Activated CD4-positive, CD25-positive, alpha-beta regulatory T cell treated with anti-CD3 and anti-CD28 coated beads, Interleukin-2, amount 50 U/mL, for 24 hours (primary cell): ENCODE measurements at places on chromosomes 1 and 21.

GRCh38 chr1:206466840-206467649 lies 3.2 kb upstream of the IKBKE start:
- no peak for ATAC-seq

GRCh38 chr1:46705408-46705807 lies 13.5 kb downstream of the EFCAB14 start:
- ATAC-seq: no peak

GRCh38 chr1:232271991-232272589 lies 357.8 kb downstream of the SIPA1L2 start:
- ATAC-seq: no peak

DNA sequence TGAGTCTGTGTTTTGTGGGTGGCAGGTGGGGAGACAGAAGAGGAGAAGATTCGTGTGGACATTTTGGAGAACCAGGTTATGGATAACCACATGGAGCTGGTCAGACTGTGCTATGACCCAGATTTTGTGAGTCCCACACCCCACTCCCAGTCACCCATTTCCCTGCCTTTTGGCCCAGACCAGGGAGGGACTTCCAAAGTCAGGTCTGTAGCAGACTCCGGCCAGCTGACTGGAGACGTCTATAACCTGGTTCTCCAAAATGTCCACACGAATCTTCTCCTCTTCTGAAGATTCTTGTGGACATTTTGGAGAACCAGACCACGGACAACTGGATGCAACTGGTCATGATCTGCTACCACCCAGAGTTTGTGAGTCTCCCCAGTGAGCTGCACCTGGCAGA lies 1.6 kb downstream of the GSTM5 start:
- ATAC-seq: no peak

- no peak for ATAC-seq
Observed at GRCh38 chr21:42154237-42155044, 64.5 kb upstream of the ABCG1 start.

GRCh38 chr1:208209286-208209685 lies 34.9 kb downstream of the PLXNA2 start:
- no peak for ATAC-seq

DNA sequence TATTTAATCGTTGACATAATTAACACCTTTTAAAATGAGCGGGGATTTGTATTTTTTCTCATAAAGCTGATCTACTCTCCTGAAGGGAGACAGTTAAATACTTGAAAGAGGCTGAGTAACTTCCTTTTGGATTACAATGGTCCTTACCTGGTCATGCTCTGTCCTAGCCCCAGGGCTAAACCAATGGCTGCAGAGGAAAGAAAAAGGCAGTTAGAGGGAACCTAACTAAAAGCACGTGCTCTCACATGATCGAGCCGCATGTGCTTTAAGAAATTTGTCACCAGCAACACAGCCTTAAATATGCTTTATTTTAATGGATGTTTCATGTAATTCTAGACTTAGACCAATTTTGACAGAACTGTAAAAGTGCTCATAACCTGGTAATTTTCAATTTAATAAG lies 132.7 kb downstream of the GPATCH2 start:
- no peak for ATAC-seq

DNA sequence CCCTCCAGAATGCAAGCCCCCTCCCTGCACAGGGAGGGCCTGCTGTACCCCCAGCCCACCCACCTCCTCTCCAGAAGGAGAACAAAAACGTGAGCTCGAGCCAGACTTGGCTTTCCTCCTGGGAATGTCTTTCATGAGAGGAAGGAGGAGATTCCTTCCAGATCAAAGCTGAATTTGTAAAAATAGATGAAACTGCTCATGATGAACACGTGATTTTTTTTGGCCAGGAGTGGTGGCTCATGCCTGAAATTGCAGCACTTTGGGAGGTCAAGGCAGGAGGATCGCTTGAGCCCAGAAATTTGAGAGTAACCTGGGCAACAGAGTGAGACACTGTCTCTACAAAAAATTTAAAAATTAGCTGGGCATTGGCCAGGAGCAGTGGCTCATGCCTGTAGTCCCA lies 21.8 kb downstream of the GPR157 start:
- ATAC-seq: no peak

DNA sequence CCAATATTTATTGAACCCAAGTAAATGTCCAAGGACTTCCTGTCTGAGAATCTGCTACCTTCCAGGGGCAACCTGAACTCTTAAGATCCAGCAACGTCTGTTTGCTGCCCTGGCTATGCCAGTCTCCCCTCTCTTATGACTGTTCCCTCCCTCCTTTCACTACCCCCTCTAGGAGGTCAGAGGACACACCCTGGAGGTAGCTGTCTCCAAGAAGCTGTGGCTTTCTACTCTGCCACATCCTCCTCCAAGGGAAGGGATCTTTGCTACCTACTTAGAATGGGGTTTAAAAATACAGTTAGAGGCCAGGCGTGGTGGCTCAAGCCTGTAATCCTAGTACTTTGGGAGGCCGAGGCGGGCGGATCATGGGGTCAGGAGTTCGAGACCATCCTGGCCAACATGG lies 3.6 kb upstream of the SMPDL3B start:
- no peak for ATAC-seq

- ATAC-seq: no peak
Observed at GRCh38 chr1:180299479-180300221, 69.6 kb downstream of the LHX4 start.

- ATAC-seq: no peak
Observed at GRCh38 chr1:155389826-155390225, 69.1 kb downstream of the RUSC1 start.

DNA sequence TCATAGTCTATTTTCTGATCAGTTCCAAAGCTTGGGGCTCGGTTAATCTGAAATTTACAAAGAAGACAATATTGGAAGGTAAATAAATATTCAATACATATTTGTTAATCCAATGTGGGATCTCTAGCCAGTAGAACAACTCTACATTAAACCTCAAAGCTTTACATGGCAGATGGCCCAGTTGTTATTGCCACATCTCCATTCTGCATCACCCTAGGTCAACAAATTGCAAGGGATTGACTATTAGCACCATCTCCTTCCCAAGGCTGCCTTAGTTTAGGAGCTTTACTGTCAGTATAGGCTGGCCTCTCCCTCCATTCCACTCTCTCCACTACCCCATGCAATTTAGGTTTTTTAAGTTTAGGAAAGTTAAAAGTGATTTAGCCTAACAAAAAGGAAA lies 69.7 kb downstream of the TTLL7 start:
- no peak for ATAC-seq

DNA sequence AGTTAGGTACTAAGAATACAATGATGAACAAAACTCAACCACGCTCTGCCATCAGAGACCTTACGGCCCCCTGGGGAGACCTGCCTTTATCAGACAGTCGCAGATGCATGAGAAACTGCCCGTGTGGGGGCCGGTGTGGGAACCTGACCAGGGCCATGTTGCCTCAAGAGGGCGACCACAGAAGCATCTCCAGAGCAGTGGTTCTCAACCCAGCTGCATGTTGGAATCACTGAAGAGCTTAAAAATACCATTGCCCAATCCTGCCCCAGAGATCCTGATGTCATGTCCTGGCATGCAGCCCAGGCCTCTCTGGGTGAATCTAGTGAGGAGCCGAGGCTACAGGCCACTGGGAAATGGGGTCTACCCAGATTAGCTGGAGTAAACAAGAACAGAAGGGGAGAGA lies 108.7 kb downstream of the PRDM2 start:
- ATAC-seq: no peak

DNA sequence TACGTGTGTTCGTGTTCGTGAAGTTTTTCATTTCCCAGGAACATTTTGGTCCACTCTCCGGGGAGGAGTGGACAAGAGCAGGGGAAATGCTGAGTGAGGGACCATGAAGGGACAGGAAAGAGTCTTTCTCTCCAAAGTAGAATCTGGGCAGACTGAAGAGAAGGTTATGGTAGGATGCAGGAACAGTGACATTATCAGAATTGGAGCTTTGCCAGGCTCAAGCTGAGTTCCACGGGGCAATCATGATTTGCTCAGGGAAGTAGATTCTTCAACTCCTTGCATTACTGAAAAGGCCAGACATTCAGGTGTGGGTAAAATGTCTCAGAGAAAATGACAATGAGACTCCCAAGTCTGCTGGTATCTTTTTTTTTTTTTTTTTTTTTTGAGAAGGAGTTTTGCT lies 16.6 kb downstream of the ATP1A4 start:
- ATAC-seq: no peak

DNA sequence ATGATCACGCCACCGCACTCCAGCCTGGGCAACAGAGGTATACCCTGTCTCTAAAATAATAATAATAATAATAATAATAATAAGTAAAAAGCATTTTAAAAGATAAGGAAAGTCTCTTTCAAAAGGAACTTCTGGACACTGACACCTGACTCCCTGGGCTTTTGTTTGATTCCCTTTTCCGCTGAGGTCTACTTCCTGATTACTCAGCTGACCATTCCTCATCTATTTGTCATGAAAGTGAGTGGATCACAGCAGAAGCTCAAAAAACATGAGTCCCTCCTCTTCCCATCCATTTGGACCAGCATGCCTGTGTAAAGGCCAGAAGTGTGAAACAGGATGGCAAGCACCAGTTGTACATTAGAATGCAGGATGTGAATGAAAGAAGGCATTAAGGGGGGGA lies 61.1 kb upstream of the FBXO28 start:
- ATAC-seq: no peak

- ATAC-seq: peak; percentile 18
Observed at GRCh38 chr21:38806942-38807284, 1.2 kb downstream of the ETS2 start.

- ATAC-seq: no peak
Observed at GRCh38 chr1:145990249-145990855, 6.0 kb downstream of the TXNIP start.

GRCh38 chr1:199163670-199164069 lies 524.8 kb downstream of the PTPRC start:
- peak; percentile 24 for ATAC-seq

GRCh38 chr1:95086949-95087533 lies 14.3 kb upstream of the ALG14 start:
- no peak for ATAC-seq

DNA sequence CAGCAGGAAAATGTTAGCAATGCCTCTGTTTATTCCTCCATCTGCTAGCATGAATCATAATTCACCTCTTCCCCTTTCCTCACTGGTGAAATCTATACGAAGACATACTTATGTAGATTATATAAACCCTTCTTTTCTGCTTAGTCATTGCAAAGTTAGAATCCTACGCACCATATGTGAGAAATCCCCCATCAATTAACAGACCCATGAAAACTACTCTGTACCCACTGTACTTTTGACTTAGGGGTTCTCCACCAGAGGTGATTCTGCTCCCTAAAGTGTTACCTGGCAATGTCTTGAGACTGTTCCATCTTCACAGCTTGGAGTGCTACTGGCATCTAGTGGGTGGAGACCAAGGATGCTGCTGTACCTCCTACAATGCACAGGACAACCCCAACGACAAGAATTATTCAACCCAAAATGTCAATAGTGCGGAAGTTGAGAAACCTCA lies 49.6 kb upstream of the KCTD3 start:
- ATAC-seq: no peak

GRCh38 chr1:178733972-178734371 lies 8.9 kb downstream of the RALGPS2 start:
- no peak for ATAC-seq
